Activated T-cell treated with anti-CD3 and anti-CD28 coated beads for 1 hour (primary cell): ENCODE measurements at places on chromosomes 2 and 18.
A peak's percentile ranks its signal among the peaks of the same experiment; 100 is the strongest.

- no peak for DNase-seq
Observed at GRCh38 chr2:203394519-203395227, 66.5 kb downstream of the ABI2 start.

DNA sequence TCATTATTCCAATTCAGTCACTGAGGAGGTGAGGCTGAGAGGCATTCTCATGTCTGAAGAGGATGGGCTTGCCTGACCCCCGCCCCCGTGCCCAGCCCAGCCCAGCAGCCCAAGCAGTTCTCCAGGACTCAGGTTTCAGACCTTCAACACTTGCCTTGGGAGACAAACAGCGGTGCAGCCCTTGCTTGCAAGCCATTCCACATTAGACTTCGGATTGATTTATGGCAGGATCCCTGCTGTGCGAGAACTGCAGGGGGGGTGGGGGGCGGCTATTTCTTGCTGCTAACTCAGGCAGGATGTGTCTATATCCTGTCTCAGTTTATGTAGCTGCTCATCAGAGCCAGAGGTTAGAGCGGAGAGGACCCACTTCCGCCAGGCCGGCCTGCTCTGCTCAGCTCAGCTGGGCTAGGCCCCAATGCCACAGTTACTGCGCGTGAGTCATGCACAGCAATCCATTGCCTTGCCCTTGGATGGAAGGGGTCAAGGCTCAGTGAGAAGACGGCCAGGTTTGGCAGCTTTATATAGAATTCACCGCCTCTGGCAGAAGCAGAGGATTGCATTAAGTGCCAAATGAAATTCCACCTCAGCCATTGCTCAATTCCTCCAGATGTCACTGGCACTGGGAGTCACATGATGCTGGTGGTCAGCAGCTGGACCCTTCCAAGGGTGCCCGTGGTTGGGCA is 1.8 kb downstream of the GYPC start:
- DNase-seq, result peak; percentile 44

GRCh38 chr2:217215877-217216276 is 356.0 kb upstream of the TNP1 start:
- no peak for DNase-seq

DNA sequence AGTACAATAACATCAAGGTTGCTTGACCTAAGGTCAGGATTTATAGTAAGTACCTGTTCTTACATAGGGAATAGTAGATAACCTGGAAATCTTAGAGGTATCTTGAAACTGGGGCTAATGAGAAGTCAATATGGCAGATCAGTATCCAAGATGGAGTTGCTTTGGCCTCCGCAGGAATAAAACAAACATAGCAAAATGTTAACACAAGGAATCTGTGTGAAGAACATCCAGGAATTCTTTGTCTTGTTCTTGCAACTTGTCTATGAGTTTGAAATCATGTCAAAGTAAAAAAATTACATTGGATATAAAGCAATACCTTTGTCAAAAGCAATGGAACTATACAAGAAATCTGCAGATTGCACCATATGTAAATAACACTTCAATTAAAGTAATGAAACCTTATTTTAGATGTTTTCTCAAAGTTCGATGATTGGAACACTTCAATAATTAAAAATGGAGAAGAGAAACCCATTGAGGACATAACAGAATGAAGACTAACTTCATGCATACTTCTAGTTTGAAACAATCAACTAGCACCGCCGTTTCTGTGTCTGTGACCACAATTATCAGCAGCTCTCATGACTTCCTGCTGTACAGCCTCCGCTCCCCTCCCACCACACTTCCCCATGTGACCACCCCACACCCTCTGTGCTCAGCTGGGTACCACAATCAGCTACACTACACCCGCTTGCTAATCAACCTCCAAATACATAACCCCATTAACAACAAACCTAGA is 27.6 kb downstream of the C2orf76 start:
- DNase-seq, result peak; percentile 9

GRCh38 chr18:22604986-22605421 is 187.3 kb upstream of the CTAGE1 start:
- DNase-seq, result no peak

- no peak for DNase-seq
Observed at GRCh38 chr18:22827741-22828140, 105.4 kb upstream of the RBBP8 start.

- DNase-seq, result no peak
Observed at GRCh38 chr18:45521777-45522176, 93.5 kb upstream of the SLC14A2 start.
